ENCODE measurements at places on chromosomes 2 and 18.

GRCh38 chr2:68744366-68744912 is 9.8 kb downstream of the ARHGAP25 start:
- no peak for DNase-seq

DNA sequence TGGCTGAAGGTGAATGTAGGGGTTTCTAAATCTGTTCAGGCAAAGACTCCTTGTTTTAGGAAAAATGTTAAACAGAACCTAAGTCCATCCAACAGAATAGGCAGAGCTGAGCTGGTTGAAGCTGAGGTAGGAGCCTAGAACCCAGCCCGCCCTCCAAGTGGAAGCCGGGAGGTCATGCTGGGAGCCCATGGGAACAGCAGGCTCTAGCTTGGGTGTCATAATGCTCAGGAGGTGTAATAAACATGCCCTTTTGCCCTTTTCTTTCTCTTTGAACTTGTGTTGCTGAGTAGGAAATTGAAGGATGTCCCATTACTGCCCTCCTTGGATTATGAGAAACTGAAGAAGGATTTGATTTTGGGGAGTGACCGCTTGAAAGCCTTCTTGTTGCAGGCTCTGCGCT is 60.3 kb downstream of the ARMC9 start:
- DNase-seq = no peak

- DNase-seq = no peak
Measured at GRCh38 chr18:22191923-22192322, 22.5 kb downstream of the GATA6 start.

GRCh38 chr2:206275312-206276055 is 1.0 kb downstream of the ZDBF2 start:
- no peak for DNase-seq

Measured in neural crest cell (in vitro differentiated cells).